T-helper 1 cell (primary cell): ENCODE measurements at places on chromosomes 1 and 21.
A peak's percentile ranks its signal among the peaks of the same experiment; 100 is the strongest.

- no peak for DNase-seq
Observed at GRCh38 chr1:3731583-3732433, 20.4 kb upstream of the CCDC27 start.

DNA sequence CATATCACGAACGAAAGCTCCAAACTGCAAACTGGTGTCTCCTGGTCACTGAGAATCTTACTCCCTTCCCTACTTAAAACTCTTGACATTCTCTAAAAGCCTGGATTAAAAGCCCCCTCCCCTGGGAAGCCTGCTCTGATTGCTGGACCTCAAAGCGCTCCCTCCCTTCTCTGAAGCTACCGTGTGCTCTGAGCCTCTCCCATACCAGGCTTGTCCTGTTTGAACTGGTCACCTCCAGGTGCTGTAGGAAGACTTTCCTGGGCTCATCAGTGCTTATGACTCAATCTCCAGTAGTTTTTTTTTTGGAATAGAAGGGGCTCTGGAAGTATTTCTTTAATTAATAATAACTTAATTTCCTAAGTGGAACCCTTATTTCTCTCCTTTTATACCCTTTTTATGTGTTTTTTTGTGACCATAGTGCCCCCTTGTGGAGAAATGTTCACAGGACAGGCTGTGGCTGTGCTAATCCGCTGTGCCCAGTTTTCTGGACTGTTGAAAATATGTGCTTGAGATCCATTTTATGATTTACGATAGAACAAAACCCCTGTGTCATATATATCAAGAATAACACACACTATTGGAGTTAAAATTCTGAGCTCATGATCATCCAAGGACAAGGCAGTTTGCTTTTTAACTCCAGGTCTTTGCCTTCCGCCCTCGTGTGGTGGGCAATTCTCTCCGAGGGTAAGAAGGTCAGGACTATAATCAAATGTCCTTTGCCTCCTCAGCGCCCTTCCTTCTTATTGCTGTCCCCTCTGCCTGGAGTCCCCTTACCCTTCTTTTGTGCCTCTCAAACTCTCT lies 16.9 kb downstream of the MTARC1 start:
- DNase-seq: no peak

GRCh38 chr1:27099135-27099586 lies 55.8 kb downstream of the SLC9A1 start:
- no peak for DNase-seq

DNA sequence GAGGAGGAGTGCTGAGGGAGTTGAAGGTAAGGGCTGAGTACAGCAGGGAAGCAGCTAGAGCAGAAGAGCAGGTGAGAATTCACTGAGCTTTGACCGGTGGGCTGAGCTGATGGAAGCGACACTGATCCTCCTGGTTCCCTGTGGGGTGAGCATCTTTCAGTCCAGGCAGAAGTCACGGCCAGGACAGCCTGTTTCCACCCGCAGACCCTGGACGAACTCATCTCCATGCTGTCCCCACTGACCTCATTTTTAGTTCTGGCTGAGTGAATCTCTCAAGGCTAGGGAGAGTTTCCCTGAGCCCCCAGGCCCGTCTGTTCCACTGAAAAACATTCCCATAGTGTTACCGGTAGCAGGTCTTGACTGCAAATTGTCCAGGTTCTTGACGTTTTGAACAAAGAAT lies 31.5 kb downstream of the FAM163A start:
- DNase-seq: no peak

DNA sequence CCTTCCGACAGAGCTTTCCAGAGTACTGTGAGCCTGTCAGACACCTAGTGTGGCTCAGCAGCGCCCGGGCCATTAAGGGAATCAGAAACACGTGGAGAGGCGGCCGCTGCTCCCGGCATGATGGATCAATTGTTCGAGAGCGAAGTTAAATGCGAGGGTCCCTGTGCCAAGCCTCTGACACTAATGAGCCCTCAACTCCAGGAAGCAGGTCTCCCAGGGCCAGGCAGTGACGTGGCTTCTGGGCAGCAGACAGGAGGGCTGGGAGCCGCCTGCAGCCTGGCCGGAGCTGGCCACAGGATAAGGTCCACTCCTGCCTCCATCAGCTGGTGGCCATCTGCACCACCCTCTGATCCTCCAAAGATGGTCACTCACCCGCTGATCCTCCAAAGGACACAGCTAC lies 67.5 kb upstream of the CLDN14 start:
- no peak for DNase-seq

- DNase-seq: no peak
Observed at GRCh38 chr1:230069796-230070195, 2.8 kb downstream of the GALNT2 start.

GRCh38 chr1:66313429-66313828 lies 220.5 kb upstream of the SGIP1 start:
- no peak for DNase-seq

DNA sequence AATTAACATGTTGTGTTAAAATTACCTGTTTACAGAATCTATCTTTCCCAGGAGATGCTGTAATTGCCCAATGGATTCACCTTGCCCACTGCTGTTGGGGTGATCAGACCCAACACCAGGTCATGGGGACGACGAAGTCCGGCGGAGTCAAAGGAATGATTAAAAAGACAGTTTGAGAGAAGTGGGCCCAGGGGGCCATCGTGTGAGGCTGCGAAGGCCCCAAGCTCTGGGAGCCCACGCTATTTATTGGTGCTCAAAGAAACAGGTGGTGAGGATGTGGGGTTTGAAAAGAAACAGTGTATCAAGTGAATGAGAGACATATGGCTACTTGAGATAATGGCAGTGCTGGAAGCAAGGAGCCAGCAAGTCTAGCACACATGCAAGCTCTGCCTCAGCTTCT lies 16.3 kb upstream of the L1TD1 start:
- no peak for DNase-seq

DNA sequence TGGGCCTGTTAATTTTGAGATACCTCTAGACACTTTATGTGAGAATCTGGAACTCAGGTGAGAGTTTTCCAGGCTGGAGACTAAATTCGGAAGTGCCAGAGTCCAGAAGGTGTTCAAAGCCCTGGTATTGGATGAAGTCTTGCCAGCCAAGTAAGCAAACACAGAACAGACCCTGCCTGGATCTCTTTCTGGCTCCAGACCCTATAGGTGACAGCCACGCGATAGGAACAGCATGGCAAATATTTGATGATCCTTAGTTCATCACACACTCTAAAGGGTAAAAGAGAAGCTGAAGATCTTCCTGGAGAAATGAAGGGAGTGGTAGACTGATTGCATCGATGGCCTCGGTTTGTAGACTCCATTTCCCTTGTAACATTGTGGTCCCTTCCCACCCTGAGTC lies 30.7 kb downstream of the SLC1A7 start:
- no peak for DNase-seq

- no peak for DNase-seq
Observed at GRCh38 chr1:154902938-154903566, 33.0 kb upstream of the KCNN3 start.

DNA sequence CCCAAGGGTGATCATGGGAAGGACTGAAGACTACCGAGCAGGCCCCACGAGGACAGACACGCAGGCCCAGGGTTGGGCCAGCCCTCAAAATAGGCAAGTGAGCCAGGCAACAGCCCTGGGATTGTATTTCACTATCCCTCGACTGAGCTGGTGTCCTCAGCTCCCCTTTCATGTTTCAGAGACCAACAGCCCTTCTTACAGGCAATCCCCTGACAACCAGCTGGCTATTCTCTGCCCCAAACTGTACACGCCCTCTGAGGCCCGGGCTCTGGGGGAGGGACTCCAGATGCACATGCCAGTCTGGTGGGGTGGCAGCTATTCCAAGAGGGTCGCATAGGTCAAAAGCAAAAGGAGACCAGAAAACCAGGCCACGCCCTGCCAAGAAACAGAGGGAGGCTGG lies 243.0 kb downstream of the TOMM20 start:
- no peak for DNase-seq

DNA sequence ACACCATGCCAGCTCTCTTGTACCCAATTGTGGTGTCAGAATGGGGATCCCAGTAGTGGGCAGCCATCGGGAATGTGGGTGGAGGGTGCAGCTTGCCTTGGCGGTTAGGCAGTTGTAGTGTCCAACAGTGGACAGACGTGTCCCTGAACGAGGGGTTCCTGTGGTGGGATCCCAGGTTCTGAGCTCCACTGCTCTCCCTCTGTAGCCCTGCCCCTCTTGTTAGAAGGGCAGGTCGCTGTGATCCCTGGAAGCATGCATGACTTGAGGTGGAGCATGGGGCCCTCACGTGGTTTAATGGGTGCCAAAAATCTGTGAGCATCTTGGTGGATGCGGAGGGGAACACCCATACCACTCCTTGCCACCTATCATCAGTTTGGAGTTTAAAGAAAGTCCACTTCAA lies 4.3 kb downstream of the GALNT2 start:
- no peak for DNase-seq

DNA sequence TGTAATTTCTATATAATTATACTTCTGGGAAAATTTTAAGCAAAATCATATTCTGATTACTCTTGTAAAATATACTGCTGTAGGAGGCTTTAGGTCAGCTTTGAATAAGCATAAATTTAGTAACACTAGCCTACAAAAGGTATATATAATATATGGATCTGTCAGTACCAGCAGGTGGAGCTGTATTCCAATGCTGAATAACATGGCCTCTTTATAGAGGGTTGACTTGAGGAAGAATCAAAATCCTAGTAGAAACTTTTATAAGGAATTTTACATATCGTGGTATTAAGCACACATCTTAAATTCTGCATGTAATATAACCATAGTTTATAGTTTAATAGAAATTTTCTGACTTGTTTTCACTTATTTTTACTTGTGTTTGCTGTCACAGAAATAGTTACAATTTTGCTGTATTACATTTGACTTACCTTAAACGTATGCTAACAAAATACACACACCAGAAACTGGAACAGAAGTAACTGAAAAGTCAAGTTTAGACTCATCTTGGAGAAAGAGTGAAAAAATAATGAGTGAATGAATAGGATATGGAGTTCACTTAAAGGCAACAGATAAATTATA lies 79.3 kb downstream of the HMCN1 start:
- DNase-seq: no peak

DNA sequence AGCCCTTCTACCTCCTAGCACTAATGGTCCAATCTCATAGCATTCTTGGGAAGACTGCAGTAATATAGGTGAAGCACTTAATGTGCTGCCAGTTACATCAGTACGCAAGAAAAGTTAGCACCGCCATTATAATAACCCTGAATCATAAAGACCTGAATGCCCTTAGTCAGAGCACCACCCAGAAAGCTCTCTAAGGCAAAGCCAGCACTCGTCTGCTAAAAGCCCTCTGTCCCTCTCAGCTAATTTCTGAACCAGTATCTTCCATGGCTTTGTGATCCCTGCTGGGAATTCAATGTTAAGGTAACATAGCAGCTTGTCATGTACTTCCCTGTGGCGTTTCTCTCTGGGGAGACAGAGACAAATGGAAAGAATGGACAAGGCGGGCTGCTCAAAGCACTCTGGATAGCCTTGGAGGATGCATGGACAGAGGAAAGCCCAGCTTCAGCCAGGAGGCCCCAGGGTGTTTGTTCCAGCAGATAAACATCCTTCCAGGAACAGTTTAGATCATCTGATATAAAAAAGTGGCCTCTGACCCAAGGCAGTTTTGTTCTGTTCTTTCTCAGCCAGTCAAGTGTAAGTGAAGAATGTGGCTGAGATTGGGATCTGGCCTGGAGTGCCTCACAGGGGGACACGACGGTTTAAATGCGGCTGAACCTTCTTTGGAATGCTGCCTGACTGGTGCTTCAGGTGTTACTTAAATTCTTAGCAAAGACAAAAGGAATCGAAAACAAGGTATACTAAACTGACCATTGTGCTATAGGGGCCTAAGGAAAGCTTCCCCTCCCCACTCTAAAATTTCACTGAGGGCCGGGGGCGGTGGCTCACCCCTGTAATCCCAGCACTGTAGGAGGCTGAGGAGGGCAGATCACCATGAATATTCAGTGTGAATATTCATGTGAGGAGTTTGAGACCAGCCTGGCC lies 58.1 kb upstream of the VTCN1 start:
- no peak for DNase-seq

DNA sequence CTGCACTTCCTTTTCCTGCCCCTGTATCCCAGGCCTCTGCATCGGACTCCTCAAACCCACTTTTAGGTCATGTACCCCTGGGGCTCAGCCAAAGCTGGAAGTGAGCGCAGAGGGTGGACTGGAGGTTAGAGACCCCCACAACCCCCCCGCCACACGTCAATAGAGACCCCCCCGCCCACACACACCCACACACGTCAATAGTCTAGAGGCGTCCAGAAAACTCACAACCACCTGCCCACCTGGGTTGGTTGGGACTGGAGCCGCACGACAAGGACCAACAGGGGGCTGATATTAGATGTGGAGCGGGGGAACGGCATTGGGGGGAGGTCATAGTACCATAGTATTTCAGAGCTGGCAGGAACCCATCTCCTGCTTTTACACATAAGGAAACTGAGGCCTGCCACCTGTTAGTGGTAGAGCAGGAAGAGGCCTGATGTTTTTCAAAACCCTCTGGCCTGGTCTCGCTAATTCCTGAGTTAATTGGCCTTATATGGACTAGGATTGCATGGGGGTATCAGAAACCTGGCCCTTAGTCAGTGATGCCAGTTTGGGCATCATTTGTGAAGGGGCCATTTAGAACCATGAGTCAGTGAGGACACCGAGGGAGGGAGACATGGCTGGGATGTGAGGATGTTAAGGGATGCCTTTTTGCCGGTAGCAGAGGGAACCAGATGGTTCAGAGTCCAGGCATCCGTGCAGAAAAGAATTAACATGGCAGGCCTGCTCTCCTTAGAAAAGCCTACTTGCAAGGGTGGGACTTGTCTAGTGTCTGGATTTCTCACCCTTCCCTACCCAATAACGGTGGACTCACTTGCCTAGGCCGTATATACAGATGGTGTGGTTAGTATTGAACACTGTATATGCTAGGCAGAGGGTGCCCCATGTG lies 1.1 kb downstream of the NENF start:
- DNase-seq: no peak

GRCh38 chr1:229035054-229035747 lies 235.7 kb upstream of the RAB4A start:
- peak; percentile 36 for DNase-seq

- DNase-seq: no peak
Observed at GRCh38 chr1:202304375-202304774, 37.4 kb downstream of the UBE2T start.

DNA sequence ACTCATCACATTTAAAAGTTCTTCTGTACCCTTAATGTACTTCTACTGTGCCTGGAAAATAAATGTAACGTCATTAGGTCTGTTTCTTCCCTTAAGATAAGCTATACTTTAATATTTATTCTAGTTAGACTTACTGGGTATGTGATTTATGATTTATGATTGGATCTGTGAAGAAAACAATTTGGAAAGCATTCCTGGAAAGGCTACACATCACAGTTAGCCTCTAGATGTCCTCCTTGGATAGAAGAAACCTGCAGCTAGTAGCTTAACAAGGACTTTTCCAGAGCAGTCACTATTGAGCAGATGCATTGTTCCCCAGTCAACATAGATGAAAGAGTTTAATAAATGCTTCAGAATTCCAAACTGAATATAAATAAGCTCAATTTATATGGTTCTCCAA lies 22.2 kb upstream of the ABL2 start:
- no peak for DNase-seq

- DNase-seq: no peak
Observed at GRCh38 chr1:7313081-7313546, 458.0 kb upstream of the VAMP3 start.
